CD8-positive, alpha-beta memory T cell (primary cell): ENCODE measurements at places on chromosomes 12 and 14. TPM values are rescaled to one million over a fixed set of nuclear protein-coding genes. Genes with fewer than 3 reads are reported as not detected.
A peak's percentile ranks its signal among the peaks of the same experiment; 100 is the strongest.

The TMEM52B gene
- not detected for total RNA-seq

The PTHLH gene
- total RNA-seq, result 0.33 TPM

GRCh38 chr14:45698462-45699134 is 445.6 kb upstream of the MIS18BP1 start:
- DNase-seq, result no peak
- no peaks in the 10 kb centered on the region for H3K36me3 ChIP-seq

- DNase-seq, result no peak
- no peak overlapping the region for H3K4me3 ChIP-seq
- peaks cover 5% of the 10 kb centered on the region for H3K4me1 ChIP-seq
- no peaks in the 10 kb centered on the region for H3K27me3 ChIP-seq
Observed at GRCh38 chr12:49554266-49554665, 13.7 kb downstream of the MCRS1 start.

DNA sequence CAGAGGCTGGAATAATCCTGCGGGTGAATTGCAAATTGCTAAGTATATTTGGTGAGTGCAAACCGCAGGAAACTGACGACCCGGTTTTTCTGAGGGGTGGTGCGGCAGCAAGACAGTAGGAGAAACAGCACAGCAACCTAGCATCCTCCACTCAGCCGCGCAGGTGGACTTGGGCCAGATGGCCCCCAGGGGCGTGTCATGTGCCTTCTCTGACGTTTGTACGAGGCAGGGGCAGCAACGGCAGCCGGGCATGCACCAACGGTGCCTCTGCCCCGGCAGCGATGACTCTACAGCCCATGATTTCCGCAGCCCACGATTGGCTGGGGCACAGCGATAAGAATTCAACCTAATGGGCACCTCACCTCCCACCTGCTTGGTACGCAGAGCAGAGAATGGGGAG is 11.1 kb upstream of the CLEC2A start:
- H3K36me3 ChIP-seq, result no peaks in the 10 kb centered on the region
- peaks cover 9% of the 10 kb centered on the region for H3K4me1 ChIP-seq
- H3K27me3 ChIP-seq, result no peaks in the 10 kb centered on the region

DNA sequence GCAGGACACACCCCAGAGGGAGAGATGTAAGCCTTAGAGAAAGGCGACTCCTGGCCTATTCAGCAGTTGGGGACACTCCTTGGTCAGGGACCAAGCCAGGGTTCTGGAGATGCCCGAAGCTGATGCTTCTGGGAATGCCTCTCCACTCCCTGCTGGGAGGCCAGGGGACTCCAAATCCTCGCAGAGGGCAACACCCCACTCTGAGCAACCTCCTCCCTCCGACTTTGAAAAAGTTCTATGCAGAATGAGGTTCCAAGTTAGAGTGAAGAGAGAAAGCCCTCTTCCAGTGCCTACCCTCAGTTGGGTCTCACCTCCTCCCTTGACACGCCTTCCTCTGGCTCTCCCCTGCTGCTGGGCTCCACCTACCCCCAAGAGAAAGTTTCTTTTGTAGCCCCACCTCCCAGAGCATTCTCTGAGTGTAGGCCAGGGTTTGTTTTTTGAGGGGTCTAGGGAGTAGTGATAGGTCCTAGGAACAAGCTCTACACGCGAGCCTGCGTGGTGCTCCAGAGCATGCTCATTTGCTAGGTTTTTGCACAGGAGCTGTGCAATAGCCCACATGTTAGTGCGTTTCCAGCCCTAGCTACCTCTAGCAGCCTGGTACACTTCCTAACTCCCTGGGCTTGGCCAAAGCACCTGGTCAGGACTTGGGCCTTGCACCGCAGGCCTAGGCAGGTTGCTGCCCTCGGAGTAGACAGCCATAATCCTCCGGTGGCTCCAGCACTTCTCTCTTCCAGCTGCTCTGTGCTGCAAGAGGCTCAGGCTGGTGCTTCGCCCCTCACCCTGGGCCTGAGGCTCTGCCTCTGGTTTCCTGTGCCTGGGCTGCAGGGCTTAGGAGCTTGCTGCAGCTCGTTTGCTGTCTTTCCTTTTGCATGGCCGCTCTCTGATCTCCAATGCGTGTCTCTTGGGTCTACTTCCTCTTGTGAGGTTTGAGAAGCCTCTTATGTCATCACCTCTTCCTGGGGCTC is 590 bp upstream of the CEBPE start:
- H3K36me3 ChIP-seq, result no peaks in the 10 kb centered on the region
- peak overlapping the region; percentile 59 for H3K4me3 ChIP-seq
- DNase-seq, result peak; percentile 74
- peaks cover 58% of the 10 kb centered on the region for H3K4me1 ChIP-seq

DNA sequence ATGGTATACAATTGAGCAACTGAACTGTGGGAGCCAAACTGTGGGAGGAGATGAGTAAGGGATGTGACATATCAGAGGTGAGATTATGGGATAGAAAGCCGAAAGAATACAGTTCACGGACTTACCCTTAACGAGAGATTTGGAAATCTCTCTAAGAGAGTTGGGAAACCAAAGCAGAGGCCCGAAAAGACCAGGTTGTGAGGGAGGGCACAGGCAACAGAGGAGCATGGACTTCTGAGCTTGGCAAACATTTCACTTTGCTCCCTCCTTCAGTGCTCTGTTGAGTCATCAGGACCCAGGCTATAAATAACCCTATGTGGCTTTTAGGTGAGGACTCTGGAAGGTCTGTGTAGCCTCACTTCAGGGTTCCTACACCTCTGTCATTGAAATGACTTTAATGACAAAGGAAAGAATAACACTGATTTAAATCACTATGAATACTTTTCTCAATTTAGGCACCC is 120.6 kb downstream of the TGFB3 start:
- no peaks in the 10 kb centered on the region for H3K27me3 ChIP-seq
- H3K36me3 ChIP-seq, result no peaks in the 10 kb centered on the region

DNA sequence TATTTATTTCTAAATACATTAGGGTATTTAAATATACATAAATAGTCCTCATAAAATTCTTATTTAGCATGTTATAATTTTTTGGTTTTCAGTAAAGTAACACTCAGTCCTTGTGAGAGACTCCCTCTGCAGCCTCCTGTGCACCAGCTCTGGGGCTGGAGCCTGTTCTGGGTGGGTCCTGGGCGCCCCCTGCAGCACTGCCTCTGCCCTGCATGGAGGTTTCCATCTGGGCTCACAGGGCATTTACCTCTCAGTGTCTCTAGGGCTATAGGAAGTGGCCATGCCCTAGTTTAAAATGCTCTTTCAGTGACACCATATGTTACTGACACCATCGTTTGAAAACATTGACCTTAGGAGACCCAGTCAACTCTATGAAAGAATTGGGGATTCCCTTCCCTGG is 1155.2 kb downstream of the TMEM121 start:
- H3K4me1 ChIP-seq, result no peaks in the 10 kb centered on the region
- no peak overlapping the region for H3K4me3 ChIP-seq
- no peaks in the 10 kb centered on the region for H3K36me3 ChIP-seq
- H3K27ac ChIP-seq, result no peak overlapping the region

- H3K27ac ChIP-seq, result no peak overlapping the region
- H3K4me1 ChIP-seq, result no peaks in the 10 kb centered on the region
- peak; percentile 58 for DNase-seq
- H3K36me3 ChIP-seq, result no peaks in the 10 kb centered on the region
- H3K4me3 ChIP-seq, result no peak overlapping the region
Observed at GRCh38 chr12:102948941-102949352, 8.5 kb upstream of the ASCL1 start.
